ENCODE measurements at places on chromosomes 2 and 18.

DNA sequence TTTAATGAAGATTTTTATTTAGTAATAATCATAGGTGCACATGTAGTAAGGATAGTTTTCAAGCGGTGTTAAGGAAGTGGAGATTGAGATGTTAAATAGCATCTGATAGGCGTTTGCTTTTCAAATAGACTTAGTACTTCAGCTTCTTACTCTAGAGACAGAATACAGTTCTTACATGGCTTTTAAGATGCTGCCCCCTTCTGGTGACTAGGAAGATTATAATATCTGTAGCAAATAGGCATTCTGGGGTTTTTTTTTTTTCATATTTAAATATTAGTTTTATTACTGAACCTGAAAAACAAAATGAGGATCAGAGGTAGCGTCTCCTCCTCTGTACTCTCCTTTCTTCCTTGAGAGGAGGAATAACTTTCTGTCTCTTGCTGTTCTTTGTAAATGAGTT lies 100.2 kb downstream of the AGAP1 start:
- DNase-seq, result no peak

GRCh38 chr2:207879536-207879935 lies 109.8 kb upstream of the FZD5 start:
- no peak for DNase-seq

GRCh38 chr2:237011206-237011795 lies 74.4 kb upstream of the COPS8 start:
- DNase-seq, result no peak

- no peak for DNase-seq
Measured at GRCh38 chr18:75173738-75174137, 35.2 kb downstream of the PTGR3 start.

- DNase-seq, result no peak
Measured at GRCh38 chr2:191045141-191045540, 31.2 kb upstream of the STAT1 start.

DNA sequence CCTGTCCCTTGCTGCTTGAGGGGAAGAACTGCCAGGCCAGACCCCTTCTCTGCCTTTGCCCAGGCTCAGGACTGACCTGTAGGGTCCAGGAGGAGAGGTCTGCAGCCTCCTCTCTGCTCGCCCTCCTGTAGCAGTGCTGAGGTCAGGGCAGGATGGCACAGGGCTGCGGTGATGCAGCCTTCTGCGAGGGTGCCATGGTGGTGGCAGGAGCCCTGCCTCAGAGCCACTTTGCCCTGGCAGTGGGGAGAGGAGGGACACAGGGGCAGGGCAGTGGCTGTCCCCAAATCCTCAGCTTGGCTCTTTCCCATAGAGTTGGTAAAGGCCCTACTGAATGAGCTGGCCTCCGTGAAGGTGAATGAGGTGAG lies 884 bp downstream of the PROM2 start:
- DNase-seq, result no peak

DNA sequence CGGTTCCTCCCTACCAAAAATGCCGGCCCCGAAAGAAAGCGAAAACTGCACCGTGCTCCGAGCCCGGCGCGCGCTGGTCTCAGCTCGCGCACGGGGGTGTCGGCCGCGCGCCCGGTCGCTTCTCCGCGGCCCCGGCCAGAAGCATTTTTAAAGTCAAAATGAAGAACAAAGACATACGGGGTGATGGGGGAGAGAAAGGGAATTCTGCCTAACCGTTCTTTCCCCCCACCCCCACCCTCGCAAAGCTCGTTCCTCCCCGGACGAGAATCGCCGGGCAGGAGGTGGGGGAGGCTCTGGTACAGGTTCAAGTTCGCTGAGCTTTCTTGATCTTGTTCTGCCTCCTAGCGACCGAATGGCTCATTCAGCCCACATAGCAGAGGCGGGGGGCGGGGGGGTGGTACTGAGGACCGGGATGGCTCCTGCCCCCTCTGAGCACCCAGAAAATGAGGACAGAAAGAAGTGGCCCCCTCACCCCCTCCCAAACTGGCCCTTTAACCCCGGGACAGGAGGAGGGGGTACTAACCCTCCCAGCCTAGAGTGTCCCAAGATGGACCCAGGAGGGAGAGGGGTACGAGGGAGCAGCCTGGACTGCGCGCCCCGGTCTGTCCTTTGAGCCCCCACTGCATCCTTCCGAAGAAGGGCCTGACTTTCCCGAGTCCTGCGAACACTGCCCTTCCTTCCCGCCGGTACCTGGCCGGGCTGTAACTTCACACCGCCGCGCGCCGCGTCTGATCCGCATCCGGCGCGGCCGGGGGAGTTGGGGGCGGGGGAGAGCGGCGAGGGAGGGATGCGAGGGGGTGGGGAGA lies 3.1 kb downstream of the BCL11A start:
- peak; percentile 83 for DNase-seq

DNA sequence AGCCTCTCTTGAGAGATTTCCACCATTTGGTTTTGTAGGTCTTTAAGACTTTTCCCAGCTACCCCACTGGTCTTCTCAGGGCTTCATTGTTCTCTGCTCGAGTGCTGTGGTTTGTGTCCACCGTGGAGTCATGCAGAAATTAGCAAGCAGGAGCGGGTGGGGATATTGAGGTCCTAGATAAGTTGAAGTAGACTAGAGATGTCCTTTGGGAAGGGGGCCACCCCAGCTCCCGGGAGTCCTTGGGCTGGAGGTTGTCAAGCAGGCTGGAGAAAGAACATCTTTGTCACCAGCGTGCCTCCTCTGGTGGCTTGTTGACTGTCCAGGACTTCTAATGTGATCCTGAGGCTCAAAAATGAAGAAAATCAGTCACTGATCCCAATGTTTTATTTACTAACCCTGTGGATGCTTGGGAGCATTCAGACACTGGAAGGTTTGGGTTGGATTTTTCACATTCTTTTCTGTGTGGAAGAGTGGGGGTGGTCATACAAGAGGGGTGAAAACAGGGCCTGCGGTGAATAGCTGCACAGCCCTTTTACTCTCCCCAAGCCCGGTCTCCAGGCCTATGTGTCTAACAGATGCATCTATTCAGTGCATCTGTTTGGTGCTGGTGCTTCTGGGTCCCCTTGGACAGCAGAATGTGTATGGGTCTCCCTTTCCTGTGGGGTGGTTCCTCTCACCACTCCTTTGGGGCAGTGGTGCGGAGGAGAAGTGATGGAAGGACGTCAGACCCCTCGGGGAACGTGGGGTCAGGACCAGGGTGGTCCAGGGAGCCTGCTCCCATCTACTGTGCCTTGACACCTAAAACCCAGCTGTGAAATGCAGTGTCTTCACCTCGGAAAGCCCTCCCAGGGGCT lies 208.1 kb downstream of the KLHL29 start:
- no peak for DNase-seq

DNA sequence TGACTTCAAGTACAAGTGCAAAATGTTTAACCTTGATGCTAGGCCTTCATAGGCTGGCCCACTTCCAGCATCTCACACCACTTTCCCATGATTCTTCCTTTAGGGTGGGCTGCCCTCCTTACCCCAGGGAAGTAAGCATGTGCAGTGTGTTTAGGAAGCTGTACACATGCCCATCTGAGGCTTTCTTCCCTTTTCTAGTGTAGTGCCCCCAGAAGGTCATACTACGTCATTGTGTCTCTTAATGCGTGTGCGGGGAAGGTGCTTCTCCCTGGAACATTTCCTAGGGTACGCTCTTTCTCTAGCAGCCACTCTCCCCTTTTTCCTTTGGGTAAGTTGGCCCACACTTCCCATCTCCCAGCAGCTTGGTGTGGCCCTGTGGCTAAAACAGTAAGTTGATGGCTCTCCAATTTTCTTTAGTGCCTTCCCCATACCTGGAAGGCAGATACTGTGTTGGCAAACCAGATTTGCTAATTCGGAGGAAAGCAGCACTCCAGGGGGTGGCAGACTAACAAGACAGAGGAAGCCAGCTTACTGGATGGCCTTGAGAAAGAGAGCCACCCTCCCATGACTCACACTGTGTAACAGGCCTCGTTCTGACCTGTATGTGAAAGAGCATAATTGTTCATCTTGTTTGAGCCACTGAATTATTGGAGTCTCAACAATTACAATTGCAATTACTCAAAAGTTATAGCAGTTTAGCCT lies 1.1 kb upstream of the SULT6B1 start:
- DNase-seq, result peak; percentile 91

DNA sequence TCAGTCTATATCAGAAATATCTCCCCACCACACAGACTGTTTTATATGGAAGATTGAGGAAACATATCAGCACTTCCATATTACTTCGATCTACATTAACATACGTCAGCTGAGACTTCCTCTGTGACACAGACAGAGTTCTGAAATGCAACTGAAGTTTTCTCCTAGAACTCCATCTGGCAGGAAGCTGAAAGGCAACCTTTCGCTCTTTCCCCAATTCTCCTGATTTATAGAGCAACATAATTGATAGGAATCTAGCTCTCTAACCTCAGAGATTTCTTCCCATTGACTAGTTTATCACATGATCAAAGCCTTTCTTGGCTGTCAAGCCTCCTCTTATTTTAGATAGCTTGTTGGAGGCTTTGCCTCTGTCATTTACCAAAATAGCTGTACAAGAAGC lies 806.7 kb upstream of the CHAC2 start:
- no peak for DNase-seq

DNA sequence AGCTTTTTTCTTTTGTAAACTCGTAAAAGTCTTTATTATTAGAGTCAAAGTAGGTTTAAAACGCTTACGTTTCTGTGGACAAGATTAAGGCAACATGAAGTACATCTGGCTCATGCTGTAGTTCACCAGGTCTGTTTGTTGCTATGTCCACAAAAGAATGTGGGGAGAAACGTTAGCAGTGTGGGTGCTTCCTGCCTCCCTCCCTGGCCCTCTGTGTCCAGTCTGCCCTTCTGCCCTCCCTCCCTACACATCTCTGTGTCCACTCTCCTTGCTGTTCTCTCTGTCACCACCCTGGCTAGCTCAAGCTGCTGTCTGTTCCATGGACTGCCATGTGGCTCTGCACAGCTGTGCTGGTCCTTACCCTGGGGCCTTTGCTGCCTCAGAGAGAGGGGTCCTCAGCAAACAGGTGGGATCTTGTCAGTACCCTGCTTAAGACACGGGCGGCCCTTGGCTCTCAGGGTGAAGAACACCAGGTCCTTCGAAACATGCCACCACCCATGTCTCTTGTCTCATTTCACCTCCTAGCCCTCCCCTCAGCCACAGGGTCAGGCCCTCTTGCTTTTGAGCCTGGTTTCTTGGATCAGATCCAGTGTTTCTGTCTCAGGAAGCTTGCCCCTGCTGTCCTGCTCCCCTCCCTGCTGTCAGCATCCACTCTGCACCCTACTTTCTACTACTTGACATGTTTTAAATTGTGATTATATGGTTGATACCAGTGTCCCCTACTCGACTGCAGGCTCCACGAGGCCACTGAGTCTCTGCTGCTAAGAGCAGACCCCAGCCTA lies 79.2 kb downstream of the LIMS1 start:
- DNase-seq, result no peak

Measured in adrenal gland (tissue), 19 donors.